Retinal pigment epithelial cell (primary cell): ENCODE measurements at places on chromosomes 6 and 20.

DNA sequence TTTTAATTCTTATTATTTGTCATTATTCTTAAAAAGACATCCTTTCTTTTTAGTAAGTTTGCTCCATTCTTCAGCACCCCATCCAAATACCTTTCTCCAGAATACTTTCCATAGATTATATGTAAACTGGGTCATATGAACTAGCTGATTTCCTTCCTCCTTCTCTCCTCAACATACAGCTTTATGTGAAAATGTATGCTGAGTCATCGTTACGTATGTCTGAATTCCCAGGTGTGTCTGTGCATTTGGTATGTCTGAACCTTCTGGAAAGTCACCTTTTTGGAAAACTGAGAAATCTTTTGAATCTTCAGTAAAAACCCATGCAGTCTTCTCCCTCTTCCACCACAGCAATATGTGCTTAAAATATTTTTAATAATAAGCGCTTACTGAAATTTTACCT, 264.5 kb downstream of the EYA4 start:
- no peak for DNase-seq

GRCh38 chr6:151388236-151388635, 3.1 kb downstream of the ZBTB2 start:
- DNase-seq: no peak

- DNase-seq: no peak
These were observed 19.3 kb upstream of the APMAP start for GRCh38 chr20:25011831-25012241.

DNA sequence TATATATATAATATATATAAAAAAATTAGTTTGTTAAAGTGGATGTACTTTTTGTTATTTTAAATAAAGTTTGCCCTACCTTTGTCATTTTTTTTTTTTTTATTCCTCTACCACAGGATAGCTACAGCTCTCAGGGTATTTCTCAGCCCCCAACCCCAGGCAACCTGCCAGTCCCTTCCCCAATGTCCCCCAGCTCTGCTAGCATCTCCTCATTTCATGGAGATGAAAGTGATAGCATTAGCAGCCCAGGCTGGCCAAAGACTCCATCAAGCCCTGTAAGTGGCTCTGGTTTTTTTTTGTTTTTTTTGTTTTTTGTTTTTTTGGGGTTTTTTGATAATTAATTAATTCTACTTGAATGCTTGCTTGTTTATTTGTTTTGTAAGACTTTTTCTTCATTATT, 148.6 kb downstream of the TMEM242 start:
- DNase-seq: no peak

- DNase-seq: no peak
These were observed 35.9 kb upstream of the TBC1D22B start for GRCh38 chr6:37221585-37222124.

DNA sequence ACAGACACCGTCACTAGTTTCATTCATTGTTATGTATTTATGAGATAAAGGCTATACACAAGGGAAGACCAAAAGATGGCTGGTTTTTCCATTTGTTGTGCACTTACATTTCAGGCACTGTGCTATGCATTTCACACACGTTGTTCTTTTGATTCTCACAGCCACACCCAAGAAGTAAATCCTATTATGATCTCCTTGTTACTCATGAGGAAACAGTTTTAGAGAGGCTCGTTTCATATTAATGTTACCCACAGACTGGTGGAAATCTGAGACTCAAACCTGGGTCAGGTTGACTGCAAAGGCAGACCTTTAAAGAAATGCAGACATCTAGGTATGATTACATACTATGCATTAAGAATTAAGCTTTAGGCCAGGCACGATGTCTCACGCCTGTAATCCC, 34.9 kb downstream of the SHLD1 start:
- DNase-seq: peak; percentile 51

- DNase-seq: no peak
These were observed 474.4 kb downstream of the CD83 start for GRCh38 chr6:14591998-14592397.

- no peak for DNase-seq
These were observed 465.4 kb upstream of the BTBD3 start for GRCh38 chr20:11452326-11452725.

- DNase-seq: no peak
These were observed 114.3 kb upstream of the ZFP64 start for GRCh38 chr20:52305858-52306257.

DNA sequence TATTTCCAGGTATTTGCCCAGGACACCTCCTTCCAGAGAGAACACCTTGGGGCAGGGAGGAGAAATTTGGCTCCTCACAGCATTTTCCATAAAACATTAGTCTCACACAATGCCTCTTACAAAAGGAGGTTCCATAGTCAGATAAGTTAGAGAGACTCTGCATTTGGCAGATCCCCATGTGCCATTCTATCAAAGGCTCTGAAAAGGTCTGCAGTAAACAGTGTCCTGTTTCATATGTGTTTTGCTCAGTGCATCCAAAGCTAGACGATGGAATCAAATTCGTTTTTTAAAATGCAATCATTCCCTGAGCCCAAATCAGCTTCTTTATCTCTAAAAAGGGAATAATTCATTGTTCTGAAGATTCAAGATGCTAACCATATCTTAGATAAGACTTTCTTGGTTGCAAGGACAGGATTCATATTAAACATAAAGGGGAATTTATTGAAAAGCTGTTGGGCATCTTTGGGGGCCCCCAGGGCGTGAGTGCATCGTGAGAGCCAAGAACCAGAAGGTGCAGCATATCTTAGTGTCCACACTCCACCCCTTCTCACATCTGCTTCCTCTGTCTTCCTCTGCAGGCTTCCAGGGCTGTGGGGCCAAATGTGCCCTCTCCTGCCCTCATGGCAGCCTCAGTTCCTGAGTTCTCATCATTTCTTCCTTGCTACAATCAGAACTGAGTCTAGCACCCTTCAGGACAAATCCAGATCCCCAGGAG, 41.4 kb upstream of the MLN start:
- DNase-seq: no peak

DNA sequence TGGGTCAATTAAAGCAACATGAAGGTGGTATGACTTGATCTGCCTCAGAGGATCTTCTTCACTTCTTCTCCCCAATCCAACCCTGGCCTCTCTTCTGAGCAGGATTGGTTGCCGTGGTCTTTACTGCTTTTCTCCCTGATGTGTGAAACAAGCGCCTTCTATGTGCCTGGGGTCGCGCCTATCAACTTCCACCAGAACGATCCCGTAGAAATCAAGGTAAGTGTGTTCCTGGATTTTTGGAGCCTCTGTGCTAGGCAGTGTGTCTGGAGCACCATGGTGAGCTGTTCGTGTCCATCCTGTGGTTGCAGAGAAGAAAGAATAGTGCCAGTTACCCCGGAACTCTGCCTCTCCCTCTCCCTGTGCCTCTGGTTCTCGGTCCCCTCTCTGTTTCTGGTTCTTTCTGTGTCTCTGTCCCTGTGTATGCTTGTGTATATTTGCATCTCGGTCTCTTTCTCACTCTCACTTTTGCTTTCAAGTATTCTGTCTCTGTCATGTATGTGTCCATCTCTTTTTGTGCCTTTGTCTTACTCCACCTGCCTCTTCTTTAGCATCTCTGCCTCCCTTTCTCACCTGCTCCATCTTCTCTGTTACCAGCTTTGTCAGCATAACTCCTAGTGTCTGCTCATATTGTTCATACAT, 23.5 kb downstream of the TM9SF4 start:
- no peak for DNase-seq

GRCh38 chr20:10609276-10609675, 64.5 kb downstream of the JAG1 start:
- DNase-seq: no peak

GRCh38 chr6:111855753-111856152, 17.5 kb downstream of the FYN start:
- DNase-seq: no peak

GRCh38 chr20:49570828-49571552, 3.1 kb upstream of the PTGIS start:
- DNase-seq: no peak

- DNase-seq: no peak
These were observed 158.3 kb downstream of the GMPR start for GRCh38 chr6:16396497-16397319.

GRCh38 chr6:68774843-68775242, 139.8 kb downstream of the ADGRB3 start:
- DNase-seq: no peak

DNA sequence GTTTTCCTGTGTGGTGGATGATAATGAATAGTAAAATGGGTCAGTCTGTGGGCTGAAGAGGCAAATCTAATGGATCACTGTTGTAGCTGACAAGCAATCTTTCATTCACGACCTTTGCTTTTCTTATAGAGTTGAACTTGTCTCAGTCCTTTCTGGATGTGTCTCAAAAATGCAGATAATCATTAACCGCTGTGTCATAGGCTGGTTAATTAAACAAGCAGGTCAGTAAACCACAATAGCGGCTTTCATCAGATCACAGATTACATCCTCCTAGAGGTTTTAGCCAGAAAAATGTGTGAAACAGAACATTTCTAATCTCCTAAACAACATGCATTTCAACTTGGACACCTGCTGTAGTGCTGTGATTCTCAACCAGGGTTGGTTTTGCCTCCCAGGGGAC, 2.5 kb upstream of the METTL24 start:
- DNase-seq: no peak
